ENCODE measurements at places on chromosomes 1 and 21.

GRCh38 chr1:3577711-3578432, 33.4 kb downstream of the MEGF6 start:
- DNase-seq: no peak

DNA sequence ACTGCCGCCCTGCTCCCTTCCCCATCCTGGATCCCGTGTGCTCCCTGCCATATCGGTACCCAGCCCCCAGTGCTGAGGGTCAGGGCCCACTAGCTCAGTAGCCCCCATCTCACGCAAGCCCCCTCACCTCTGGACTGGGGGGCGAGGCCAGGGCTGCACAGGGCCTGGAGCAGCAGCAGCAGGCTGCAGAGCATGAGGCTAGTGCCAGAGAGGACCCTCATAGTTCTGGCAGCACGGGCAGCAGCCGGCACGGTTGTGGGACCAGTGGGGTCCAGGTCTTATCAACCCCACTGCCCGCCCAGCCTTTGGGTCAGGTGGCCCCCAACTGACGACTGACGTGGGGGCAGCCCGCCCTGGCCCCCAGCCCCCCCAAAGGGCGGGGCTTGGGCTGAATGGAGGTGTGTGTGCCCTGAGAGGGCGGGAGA, at the start of gene MATN1:
MATN1 (minus strand) TSS at position 255 of the 425 bp plus-strand sequence; CDS start at position 221, 34 bp downstream.
- no peak for DNase-seq

- peak; percentile 8 for DNase-seq
Measured at GRCh38 chr1:183472488-183473216, at the start of gene SMG7. Gene SMG7, plus strand, starts transcription at chr1:183472499. Its CDS starts 122 bp downstream, at chr1:183472621.

GRCh38 chr1:37795340-37796125, 1.9 kb downstream of the MANEAL start:
- DNase-seq: peak; percentile 57

DNA sequence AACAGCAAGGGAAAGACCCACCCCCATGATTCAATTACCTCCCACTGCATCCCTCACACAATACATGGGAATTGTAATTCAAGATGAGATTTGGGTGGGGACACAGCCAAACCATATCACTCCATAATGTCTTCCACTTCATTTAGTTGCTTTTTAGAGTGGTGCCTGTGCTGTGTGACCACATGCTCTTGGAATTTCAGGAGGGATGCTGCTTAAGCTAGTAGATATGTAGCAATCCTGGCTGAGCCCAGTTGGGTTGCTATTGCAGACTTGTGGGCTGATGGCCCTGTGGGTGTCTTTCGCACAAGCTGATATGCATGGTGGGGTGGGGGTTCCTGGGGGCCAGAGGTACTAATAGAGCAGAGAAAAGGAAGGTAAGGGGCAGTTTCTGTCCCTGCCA, 160.4 kb upstream of the SYT6 start:
- no peak for DNase-seq

GRCh38 chr21:28410256-28410655, 582.4 kb downstream of the LTN1 start:
- no peak for DNase-seq

GRCh38 chr1:109687641-109688499, at the start of gene GSTM1:
Gene GSTM1, plus strand, starts transcription at chr1:109687817. Its CDS starts 57 bp downstream, at chr1:109687874.
- peak; percentile 40 for DNase-seq

GRCh38 chr1:95660736-95661135, 426.7 kb downstream of the RWDD3 start:
- DNase-seq: no peak

- DNase-seq: no peak
Measured at GRCh38 chr1:84493747-84494146, 12.4 kb upstream of the SPATA1 start.

- no peak for DNase-seq
Measured at GRCh38 chr1:56917356-56917755, 48.5 kb downstream of the C8B start.

DNA sequence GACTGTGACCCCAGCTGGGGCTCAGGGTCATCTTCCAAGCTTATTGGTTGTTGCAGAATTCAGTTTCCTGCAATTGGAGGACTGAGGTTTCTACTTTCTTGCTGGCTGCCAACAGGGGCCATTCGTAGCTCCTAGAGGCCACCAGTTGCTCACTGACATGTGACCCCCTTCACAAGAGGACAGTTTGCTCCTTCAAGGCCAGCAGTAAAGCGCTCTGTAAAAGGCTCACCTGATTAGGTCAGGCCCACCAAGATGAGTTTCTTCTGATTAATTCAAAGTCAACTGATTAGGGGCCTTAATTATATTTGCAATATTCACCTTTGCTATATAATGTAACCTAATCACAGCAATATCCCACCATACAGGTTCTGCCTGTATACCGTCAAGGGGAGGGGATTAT, 68.9 kb downstream of the SLC9A1 start:
- no peak for DNase-seq

DNA sequence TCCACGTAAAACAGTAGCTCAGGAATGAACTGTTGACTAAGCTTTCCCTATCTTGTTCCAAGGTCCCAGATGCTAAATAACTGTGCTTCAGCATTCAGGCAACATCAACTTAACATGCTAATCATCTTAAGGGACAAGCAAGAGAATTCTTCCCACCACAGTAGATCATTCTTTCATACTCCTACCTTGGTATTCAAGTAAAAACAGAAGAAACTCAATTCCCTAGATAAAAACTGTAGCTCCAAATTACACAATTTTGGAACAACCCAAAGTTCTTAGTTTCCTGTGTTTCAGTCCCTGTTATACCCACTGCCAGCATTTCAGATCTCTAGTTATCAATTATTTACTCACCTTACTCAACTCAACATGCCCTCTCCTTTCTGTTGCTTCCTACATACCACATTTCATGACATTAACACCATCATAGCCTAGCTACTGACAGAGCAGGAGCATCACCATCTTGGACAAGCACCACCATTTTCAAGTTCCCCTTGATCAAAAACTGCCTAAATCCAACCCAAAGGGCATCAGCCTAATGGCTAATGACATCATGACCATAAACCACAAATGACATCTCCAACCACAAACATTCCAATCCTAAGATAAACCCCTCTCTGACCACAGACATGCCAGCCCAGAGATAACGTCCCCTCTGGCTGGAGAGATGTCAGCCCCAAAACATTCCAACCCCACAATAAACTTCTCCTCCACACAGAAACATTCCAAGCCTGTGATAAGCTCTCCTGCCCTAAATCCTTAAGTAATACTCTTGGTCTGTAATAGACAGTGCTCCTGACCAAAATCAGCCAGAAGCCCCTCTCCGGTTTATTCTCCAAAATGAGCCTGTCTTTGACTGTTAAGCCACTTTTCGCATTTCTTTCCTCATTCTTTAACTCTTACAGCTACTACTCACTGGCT, 191.2 kb downstream of the RERE start:
- DNase-seq: no peak

GRCh38 chr1:178330153-178330552, 166.6 kb downstream of the CLEC20A start:
- DNase-seq: no peak

DNA sequence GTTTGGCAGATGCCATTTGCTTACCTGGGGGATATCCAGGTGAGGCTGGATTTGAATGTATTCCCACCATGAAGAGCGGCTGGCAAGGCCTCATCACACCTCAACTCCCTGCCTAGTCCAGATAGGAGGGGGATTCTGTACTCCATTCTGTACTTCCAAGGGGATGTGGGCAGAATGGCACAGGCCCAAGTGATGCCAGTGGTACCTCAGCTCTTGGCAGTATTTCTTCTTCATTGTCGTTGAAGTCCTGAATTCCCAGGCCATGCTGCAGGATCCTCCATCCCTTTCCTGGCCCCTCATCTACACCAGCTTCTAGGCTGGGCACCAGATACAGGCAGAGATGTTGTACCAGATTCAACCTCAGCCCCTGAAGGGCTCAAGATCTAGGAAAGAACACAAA, 47.9 kb downstream of the KLHDC7A start:
- no peak for DNase-seq

GRCh38 chr1:201850053-201850397, 21.1 kb downstream of the IPO9 start:
- peak; percentile 14 for DNase-seq

DNA sequence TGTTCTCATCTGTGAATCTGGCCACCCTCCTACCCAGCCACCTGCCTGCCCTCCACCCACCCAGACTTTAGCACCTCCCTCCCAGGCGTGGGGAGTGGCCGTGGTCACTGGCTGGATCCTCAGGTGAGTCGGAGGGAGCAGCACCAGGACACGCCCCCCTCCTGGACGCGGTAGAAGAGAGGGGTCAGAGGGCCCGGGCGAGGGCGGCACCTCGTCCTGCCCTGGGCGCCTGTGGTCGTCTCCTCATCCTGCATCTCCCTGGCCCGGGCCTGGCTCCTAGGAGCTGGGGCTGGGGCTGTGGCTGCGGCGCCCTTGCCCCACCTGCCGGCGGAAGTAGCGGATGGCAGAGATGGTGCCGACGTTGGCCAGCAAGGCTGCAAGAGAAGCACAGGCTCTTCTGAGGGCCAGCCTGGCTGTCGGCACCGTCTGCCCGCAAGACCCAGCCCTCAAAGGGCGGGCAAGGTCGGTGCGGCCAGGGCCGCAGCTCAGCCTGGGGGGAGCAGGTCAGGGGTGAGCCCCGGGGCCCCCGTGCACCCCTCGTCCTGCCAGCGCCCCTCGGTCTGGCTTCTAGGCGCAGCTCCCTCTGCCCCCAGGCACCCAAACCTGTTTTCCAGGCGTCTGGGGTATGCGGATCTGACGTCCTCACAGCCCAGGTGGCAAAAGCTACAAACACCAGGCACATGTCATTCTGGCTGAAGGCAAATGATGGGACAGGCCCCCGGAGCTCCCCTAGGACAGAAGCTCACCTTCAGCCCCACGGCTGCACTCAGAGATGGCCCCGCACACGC, 5.8 kb downstream of the PERM1 start:
- DNase-seq: peak; percentile 51

DNA sequence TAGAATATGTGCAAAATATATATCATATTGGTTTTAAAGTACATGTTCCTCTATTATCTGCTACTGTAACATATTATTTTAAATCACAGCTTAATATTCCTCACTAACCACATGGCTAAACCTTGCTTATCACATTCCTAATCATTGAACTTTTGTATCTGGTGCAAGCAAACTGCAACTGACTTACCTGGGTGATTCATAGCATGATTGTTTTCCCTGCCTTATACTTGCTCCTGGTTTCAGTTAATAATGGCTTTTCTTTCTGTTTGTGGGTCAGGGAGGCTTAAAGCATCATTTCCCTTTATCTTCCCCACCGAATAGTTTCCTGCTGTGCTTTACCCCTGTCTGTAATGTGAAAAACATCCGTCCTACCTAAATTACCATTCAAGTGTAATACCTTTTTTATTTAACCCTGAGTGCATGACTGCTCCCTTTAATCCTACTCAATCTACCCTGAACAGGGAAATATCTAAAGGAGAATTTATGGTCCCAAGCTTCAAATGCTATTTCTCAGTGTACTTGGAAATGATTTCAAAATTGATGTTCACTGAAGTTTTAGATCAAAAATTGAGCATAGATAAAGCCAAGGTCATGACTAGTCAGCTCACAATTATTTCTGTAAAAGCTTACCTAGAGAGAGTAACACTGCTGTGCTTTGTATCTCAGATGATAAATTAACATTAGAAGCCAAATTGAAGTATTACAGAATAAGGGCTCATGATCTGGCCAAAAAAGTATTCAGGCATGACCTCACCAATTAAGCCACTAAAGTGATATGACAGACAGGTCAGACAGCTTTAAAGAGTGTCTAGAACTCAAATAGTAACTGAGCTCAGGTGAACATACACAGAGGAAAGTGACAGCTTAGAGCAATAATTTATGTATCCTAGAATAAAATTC, 507.1 kb downstream of the BRINP3 start:
- DNase-seq: no peak

DNA sequence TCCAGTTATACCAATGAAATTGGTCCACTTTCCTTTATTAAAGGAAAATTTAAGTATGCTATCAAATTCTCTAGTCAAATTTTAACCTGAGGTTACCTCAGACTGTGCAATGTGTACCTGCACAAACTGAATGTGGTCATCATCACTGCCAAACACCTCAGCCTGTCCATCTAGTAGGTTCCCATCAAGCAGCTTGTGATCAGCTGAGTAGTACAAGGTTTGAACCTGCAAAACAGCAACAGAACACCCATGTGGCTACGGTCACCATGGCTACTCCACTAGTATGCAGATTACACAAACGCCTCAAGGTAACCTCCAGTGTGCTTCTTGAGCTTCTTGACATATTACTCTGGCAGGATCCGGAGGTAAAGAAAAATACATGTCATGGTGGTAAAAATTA, 11.6 kb downstream of the IVNS1ABP start:
- no peak for DNase-seq

GRCh38 chr1:111707906-111708305, 31.3 kb downstream of the INKA2 start:
- no peak for DNase-seq

DNA sequence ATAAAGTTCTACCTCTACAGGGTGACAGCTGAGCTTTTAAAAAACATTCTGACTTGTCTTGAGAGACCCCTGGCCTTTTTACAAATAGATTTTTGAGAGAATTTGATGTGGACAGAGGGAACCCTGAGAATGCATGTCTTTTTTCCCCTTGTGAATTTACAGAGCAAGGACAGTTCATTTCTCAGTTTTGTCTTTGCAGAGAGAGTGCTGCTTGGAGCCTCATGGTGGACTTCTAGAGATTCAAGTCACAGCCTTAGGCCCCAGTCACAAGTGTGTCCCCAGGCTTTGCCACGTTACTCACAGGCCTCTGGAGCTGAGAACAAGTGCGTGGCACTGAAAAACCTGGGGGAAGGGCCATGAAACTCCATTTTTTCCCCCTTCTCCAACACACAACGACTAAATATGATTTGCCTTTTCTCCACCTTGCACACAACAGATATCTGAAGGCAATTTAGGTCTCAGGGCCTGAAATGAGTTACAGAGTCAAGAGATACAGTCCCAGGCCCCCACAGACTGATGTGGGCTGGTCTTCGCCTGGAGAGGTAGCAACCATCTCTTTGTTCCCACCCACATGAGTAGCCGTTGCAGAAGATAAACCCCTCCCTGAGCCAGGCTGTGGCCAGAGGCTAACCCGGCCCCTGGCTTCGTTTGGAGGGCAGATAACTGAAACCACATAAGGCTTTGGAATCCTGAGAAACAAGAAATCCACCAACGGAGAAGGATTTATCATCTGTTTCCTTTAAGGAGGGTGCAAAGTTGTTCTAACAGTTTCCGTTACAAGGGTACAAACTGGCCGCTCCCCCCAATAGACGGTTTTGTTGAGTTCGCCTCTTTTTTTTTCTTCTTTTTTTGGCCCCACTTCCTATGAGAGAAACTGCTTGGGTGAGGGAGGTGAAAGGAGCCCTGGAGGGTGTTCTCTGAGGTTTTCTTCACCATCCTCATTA, 1.0 kb upstream of the PIGV start:
- DNase-seq: no peak

GRCh38 chr1:154730259-154730658, 122.3 kb upstream of the ADAR start:
- DNase-seq: no peak

GRCh38 chr1:54016343-54017282, 1.4 kb downstream of the LDLRAD1 start:
- DNase-seq: peak; percentile 28
